Brain microvascular endothelial cell (primary cell): ENCODE measurements at places on chromosomes 7 and 10.

DNA sequence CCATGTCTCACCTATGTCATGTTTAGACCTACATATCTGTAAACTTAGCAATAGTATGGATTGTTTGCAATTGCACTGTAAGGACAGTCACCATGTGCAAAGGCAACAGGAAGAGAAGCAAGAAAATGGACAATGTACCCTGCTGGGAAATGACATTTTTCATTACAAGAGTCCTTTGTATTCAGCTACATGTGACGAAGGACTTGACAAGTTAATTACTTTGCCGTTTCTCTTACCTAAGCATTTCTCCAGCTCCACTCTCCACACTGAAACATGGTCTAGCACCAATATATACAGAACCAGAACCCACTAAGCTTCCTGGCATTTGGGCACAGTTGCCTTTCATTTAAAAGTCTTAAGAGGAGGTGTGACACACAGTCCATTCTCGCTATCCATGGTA lies 76.6 kb upstream of the PFKP start:
- DNase-seq, result no peak

DNA sequence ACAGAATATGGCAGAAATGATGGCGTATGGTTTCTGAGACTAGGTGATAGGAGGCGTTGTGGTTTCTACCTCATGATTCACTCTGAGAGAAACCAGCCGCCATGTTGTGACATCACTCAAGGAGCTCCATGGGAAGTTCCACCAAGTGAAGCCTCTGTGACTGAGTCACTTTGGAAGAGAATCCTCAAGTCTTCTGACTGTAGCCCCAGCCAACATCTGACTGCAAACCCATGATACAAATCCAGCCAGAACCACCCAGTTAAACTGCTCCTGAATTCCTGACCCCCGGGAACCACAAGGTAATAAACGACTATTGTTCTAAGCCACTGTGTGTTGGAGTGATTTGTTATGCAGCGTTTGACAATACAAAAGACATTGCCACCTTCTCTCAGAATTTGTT lies 91.1 kb upstream of the CARD11 start:
- DNase-seq, result peak; percentile 1

GRCh38 chr7:77326131-77326530 lies 90.0 kb downstream of the GSAP start:
- DNase-seq, result peak; percentile 25

GRCh38 chr7:90536449-90536848 lies 59.7 kb upstream of the CDK14 start:
- DNase-seq, result no peak

GRCh38 chr10:85719408-85719807 lies 647.2 kb downstream of the GRID1 start:
- no peak for DNase-seq

- DNase-seq, result no peak
These were observed 227.2 kb downstream of the CCDC3 start for GRCh38 chr10:12774204-12774894.
